Stimulated activated CD8-positive, alpha-beta memory T cell treated with anti-CD3 and anti-CD28 coated beads, Interleukin-4, amount 100 ng/mL, for 24 hours (primary cell): ENCODE measurements at places on chromosomes 2 and 18.

GRCh38 chr2:62743506-62743905, 38.0 kb downstream of the EHBP1 start:
- no peak for DNase-seq

DNA sequence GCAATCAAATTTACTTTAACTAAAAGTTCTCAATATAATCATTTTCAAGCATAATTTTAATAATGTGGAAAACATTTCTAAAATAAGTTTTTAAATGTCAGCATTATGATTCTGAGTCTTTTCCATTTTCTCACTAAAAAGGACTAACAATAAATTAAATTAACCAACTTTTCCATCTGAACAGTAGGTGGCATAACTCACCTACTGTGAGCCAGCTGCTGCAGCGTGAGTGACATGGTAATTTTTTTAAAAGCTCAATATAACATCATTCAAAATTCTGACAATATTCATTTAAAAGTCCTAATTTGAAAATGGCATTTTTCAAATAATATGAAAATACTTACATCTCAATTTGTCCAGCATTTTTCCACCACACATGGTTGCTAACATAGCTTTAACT, 66.5 kb downstream of the DTNB start:
- no peak for DNase-seq

DNA sequence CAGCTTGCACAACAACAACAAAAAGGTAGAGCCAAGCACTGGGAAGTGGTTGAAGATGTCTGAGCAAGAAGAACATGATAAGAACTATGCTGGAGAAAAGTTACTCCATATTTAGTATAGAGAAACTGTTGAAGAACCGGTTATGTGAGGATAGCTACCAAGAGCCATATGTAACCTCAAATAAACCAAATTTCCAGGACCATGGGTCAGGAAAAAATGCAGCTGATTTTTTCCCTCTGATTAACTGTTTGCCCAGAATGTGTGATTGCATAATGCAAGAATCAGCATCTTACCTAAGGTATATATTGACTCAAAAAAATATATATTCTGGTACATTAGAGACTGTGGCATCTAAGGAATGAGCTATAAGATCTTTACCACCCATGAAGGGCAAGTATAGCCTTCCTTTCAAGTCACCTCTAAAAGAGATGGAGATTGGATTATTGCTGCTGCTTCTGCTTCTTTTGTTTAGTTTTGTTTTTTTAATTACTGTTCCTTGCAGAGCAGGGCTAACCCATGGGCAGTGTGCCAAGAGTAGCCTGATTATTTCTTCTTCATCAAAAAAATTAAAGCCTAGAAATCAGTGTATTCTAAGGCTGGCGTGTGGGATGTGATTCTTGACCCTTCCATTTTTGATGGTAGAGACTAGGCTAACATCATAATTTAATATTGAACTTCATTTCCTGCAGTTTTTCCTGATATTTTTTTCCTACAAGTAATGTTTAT, 76.9 kb upstream of the MAP3K20 start:
- no peak for DNase-seq

- DNase-seq: no peak
Measured at GRCh38 chr2:57908736-57909161, 137.9 kb upstream of the VRK2 start.

GRCh38 chr18:11134940-11135339, 14.4 kb downstream of the PIEZO2 start:
- no peak for DNase-seq

DNA sequence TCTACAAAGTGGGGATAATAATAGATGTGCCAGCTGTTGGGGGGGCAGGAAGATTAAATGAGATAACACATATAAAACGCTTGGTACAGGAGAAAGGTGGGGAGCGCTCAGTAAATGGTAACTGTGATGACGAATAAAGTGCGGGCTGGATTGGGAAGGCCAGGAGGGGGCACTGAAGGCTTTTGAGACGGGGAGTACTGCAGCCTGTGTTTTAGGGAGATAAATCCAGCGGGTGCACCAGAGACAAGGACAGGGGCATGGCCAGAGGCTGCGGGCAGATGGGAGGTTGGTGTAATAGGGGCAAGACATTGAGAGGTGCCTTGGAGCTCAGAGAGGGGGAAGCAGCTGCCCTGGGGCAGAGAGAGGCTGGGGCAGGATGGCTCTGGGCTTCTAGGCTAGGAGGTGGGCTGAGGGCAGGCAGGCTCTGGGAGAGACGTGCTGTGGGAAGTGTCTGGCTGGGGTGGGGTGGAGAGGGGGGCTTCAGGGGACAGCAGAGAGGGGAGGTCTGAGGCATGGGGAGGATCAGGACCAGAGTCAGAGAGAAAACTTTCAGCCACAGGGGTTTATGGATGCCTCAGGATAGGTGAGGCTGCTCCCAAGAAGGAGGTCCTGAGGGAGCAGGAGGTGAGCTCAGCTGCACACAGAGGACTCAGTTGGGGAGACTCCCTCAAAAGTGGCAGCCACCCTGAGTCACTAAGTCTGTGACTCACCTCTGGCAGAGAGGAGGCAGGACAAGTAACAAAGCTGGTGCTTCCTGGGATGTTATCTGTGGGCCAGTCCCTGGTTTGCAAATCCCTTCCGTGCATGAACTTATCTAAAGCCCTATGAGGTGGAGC, 18.8 kb downstream of the TEX44 start:
- no peak for DNase-seq

- no peak for DNase-seq
Measured at GRCh38 chr2:50613161-50613560, 418.8 kb downstream of the NRXN1 start.

DNA sequence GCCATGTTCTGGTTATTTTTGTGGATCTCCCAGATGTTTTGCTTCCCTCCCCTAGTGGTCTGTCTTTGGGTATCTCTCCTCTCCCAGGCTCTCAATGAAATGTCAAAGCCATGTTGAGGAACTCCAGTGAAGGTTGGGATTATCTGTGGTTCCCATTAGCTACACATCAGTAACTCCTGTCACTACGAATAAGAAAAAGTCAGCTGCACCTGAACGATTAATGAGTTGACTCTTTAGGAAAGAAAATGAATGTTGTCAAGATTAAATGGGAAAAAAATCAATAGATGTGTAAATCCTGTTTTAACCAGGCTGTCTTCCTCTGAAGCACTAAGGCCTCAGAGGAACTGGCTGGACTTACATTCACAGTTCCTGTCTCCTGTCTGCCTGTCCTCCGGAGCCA, 94.0 kb upstream of the DAPL1 start:
- no peak for DNase-seq

DNA sequence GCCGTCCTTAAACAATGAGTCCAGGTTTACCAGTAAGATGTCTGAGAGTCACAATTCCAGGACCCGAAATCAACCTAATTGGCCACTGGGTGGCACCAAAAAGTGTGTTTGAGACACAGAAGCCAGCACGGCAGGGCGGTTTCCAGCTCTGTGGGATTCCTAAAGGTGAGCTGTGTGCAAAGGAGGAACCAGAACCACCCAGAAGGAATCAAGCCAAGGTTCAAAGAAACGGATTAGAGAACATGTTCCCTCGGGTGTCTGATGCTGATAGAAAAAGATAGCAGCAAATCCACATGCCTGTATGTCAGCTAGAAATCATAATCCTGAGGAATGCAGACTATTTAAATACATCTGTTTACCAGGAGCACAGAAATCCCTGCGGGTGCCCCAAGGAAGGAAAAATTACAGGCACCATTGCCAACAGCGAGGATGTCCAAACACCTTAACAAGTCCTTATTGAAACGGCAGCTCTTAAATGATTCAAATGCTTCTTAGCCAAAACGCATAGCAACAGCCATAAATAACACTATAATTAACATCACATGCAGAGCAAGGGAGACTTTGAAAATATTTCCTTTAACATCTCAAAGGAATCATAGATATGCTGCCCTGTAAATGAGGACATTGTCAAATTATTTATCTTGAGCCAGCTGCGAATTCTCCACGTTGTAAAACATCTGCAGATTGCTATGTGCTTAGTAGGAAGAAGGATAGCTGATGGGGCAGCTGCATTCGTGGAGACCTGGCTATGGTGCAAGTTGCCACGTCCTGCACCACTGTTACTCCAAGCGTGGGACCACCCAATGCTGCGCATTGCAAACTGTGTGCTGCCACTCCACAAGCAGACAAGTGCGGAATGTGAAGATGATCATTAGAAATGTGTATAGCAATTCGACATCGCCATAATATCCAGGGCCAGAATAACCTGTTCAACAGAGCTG, 318.7 kb upstream of the NCKAP5 start:
- DNase-seq: peak; percentile 18

GRCh38 chr2:238415893-238416292, 10.8 kb upstream of the ASB1 start:
- DNase-seq: no peak

DNA sequence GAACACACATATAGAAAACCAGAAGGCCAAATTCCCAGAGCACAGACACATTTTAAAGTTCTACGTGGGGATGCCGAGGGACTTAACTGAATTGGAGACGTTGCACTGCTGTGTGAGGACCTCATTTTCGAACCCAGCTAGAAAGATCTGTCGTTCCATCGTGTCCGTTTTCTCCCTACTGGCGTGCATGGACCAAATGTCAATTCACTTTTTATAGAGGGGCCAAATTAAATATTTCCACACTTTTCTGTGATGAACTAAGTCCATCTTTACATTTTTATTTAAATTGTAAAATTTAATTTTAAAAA, 692 bp upstream of the TSHZ1 start:
- DNase-seq: no peak

DNA sequence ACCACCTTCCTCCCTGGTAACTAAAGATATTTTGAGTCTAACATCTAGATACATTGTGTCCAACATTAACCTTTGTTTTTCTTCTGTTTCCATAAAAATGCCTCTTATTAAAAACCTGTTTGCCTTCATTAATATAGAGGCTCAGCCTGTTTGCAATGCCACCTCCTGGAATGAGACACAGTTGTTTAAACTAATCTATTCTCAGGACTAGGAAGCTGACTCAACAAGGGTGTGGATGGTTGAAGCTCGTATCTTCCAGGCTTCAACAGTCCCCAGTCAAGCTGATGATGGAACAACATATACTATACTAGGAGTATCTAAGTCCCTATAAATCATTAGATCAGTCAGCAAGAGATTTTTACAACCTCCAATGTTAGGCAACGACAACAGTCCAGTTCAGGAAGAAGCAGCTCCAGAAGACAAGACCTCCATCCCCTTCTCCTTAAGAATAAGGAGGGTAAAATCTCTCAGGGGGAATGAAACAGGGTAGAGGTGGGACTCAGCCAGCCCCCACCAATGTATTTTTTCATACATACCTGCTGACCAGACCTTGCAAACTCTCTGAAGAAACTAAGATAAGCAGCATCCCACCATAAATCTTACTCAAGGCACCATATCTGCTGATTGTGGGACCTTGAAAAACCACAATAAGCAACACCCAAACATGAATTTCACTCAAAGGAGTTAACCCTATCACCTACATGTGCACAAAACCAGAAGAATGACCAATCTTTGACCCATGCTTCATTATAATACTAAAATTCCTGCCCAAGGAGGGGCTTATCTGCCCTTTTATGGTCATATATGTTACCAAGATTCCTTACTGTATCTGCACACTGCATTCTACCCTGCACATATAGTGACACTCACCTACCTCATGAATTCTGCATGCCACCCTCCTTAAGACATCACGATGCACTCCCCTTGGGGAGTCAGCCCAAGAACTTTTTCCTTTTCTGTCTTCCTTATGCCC, 21.4 kb downstream of the ZNF24 start:
- no peak for DNase-seq

GRCh38 chr2:31138037-31138962, at the start of gene GALNT14:
TSS of gene GALNT14 (minus strand) at chr2:31138440. CDS start at chr2:31138086, 354 bp downstream.
- peak; percentile 21 for DNase-seq

- DNase-seq: no peak
Measured at GRCh38 chr2:44535376-44535775, 173.6 kb downstream of the CAMKMT start.

DNA sequence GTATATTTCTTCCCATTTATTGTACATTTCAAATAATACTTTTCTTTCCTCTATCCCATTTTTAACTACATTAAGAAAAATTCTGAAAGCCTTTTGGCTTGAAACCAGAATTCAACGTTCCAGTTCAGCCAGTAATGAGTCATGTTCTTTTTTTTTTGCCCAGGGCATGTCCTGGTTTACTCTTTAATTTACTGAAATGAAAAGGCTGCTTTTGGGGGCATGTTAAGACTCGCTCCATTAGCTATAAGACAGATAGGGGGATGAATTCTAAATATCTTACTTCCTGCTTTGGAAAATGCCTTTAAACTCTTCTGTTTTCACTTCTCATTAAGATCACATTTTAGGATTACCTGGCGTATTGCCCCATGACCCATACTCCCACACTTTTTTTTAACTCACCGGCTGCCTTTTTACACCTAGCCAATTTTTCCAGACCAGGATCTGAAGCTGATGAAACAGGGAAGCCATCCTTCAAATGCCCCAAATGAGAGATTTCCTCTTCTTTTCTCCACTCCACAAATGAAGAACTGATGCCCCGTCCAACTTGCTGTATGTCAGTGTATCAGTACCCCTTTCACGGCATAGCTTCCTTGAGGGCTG, 585 bp downstream of the ABCA12 start:
- DNase-seq: no peak

- DNase-seq: no peak
Measured at GRCh38 chr2:136248242-136248641, 130.3 kb upstream of the CXCR4 start.
